ENCODE measurements at places on chromosomes 2 and 18. TPM values are rescaled to one million over a fixed set of nuclear protein-coding genes. Genes with fewer than 3 reads are reported as not detected.

SERPINB11 gene
- not detected for total RNA-seq

IL1RN gene
- not detected for total RNA-seq

FZD7 gene
- total RNA-seq: 404 TPM

PPP1R7 gene
- 48.2 TPM for total RNA-seq

ALLC gene
- total RNA-seq: not detected

ST8SIA5 gene
- 4.8 TPM for total RNA-seq

SKOR2 gene
- not detected for total RNA-seq

GALNT14 gene
- total RNA-seq: 10.4 TPM

- H3K27ac ChIP-seq: no peak overlapping the region
- no peak overlapping the region for H3K4me3 ChIP-seq
- no peaks in the 10 kb centered on the region for H3K4me1 ChIP-seq
- DNase-seq: no peak
Observed at GRCh38 chr18:44198612-44199284, 481.9 kb upstream of the SETBP1 start.

- no peaks in the 10 kb centered on the region for H3K27me3 ChIP-seq
- no peak overlapping the region for H3K27ac ChIP-seq
- no peaks in the 10 kb centered on the region for H3K36me3 ChIP-seq
- no peak overlapping the region for H3K4me3 ChIP-seq
- H3K4me1 ChIP-seq: peaks cover 13% of the 10 kb centered on the region
Observed at GRCh38 chr2:173150087-173150486, 74.4 kb downstream of the MAP3K20 start.

GRCh38 chr18:2997846-2998564, 14.9 kb downstream of the LPIN2 start:
- H3K27ac ChIP-seq: peak overlapping the region; percentile 75
- H3K27me3 ChIP-seq: no peaks in the 10 kb centered on the region
- H3K36me3 ChIP-seq: no peaks in the 10 kb centered on the region
- peaks cover 22% of the 10 kb centered on the region for H3K4me1 ChIP-seq

DNA sequence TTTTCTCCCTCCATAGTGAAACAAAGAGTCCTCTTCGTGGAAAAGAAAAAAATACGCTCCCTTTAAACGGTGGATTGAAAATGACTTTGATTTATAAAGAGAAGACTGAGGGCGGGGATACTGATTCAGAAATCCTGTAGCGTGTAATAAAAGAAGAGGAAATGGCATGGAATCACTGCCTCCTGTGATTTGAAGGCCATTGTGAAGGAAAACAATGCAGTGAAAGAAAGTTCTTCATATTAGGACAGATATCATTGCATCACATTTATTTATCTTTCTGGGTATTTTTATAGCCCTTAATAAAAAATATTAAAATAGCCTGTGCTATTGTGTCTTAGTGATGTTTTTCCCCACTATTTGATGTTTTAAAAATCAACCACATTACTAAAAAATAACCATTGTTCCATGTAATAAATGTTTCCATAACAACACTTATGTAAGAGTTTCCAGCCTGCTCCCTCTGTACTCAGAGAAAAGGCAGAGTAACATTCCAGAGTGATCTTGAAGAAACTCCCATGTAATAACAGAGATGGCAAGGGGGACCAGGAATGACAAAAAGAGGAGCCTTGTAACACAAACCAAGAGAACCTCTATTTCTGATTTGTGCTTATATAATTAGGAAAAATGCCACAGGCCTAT, 8.0 kb downstream of the MRPL33 start:
- no peak overlapping the region for H3K27ac ChIP-seq
- H3K4me3 ChIP-seq: no peak overlapping the region
- H3K27me3 ChIP-seq: no peaks in the 10 kb centered on the region
- no peak for DNase-seq

- peak; percentile 37 for DNase-seq
- no peaks in the 10 kb centered on the region for H3K27me3 ChIP-seq
- no peak overlapping the region for H3K27ac ChIP-seq
Observed at GRCh38 chr18:41320100-41320499, 634.9 kb upstream of the PIK3C3 start.

DNA sequence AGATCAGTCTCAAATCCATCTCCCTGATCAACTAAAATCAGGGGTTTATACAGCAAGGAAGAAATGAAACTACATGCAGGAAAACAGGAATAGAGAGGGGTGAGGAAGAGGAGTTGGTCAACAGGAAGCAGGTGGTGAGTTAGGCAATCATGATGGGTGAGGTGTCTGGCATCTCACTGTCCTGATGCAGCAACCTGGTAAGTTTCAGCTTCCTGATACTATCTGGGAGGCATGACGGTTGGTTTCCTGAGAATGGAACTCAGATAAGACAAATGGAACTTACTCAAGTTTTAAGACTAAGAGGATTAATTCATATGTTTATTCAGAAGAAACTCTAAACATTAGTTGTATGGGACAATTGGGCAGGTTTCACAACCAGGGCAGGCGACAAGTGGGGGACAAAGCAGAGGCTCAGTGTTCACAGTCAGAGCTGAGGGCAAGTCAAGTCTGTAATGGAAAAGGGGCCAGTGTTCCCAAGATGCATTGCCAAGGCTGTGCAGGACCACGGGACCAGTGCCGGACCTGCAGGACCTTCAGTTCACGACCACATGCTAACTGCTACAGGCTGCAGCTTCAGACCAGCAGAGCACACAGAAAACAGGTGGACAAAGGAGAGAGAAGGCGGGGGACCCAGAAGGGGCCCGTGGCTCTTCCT, 17.7 kb upstream of the GALM start:
- H3K27ac ChIP-seq: no peak overlapping the region
- H3K4me3 ChIP-seq: no peak overlapping the region
- H3K27me3 ChIP-seq: no peaks in the 10 kb centered on the region
- no peak for DNase-seq

GRCh38 chr2:88187038-88187676, 17.0 kb downstream of the THNSL2 start:
- no peaks in the 10 kb centered on the region for H3K36me3 ChIP-seq
- H3K4me1 ChIP-seq: peaks cover 5% of the 10 kb centered on the region
- DNase-seq: peak; percentile 96

DNA sequence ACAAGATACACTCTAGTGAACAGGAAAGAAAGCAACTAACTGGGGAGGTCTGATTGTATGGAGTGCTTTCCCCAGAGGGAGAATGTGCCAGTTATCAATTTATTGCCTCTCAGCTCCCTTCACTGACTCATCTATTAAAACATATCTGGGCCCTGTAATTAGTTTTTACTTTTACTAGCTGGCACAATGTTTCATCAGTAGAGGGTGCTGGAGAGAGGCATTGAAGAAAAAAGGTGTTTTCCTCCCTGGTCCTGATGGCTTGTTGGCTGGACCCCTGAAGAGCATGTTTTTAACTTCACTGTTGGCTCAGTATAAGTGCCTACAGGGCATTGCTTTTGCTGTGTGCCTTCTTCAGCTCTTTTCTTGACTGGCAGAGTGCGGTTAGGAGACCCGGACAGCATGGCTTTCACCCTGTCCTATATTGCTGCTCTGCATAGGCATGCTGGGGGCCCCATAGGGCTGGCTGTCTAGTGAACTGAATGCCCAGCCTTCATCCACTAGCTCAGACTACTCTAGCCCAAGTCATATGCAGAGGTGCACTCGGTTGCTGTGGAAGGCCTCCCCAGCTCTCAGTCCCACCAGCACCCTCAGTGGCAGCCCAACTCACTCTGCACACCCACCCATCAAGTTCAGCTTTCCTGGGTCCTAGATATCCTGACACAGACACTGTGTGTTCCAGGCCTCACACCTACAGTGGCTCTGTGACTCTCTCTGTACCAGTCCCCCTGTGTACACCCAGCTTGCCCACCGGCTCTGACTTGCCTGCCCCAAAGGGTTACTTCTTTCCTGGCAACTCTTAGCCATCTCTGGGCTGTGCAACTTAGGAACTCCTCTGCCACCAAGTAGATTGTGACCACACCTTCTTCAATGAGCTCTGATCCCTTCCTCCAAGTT, 62.3 kb upstream of the ACYP2 start:
- H3K4me3 ChIP-seq: no peak overlapping the region
- H3K27me3 ChIP-seq: no peaks in the 10 kb centered on the region
- no peaks in the 10 kb centered on the region for H3K36me3 ChIP-seq
- no peaks in the 10 kb centered on the region for H3K4me1 ChIP-seq
- peak; percentile 63 for DNase-seq

- H3K4me3 ChIP-seq: no peak overlapping the region
- H3K4me1 ChIP-seq: peaks cover 20% of the 10 kb centered on the region
- H3K27me3 ChIP-seq: no peaks in the 10 kb centered on the region
- DNase-seq: no peak
- H3K36me3 ChIP-seq: no peaks in the 10 kb centered on the region
Observed at GRCh38 chr2:221716426-221717303, 144.6 kb upstream of the EPHA4 start.

GRCh38 chr2:43317194-43317593, 90.8 kb upstream of the ZFP36L2 start:
- no peaks in the 10 kb centered on the region for H3K36me3 ChIP-seq
- H3K27ac ChIP-seq: no peak overlapping the region
- no peak overlapping the region for H3K4me3 ChIP-seq
- no peak for DNase-seq
- H3K4me1 ChIP-seq: no peaks in the 10 kb centered on the region
- no peaks in the 10 kb centered on the region for H3K27me3 ChIP-seq

DNA sequence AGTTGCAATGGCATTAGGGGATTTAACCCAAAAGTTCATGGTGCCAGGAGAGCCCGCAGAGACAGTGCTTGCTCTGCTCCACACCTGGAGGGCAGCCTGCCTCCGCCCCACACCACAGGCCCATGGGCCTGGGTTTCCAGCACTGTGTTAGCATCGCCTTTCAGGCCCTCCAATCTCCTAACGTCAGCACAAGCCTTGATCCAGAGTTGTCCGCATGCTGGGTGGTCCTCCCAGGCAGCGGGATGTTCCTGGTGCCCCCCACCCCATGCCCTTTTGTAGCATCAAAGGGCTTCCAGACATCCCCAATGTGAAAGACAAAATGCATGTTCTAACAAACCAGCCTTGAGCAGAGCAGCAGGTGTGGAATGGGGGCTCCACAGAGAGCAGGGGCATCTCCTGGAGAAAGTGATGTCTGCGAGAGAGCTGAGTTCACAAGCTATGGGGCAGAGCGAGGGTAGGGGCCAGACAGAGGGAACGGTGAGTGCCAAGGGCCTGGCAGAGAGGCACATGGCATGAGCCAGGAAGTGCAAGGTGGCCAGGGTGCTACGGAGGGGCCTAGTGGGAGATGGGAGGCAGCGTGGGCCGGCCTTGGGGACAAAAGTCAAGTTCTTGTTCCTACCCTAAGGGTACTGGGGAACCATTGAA, 119.2 kb downstream of the CYP26B1 start:
- H3K4me3 ChIP-seq: no peak overlapping the region
- DNase-seq: no peak
- H3K27ac ChIP-seq: no peak overlapping the region
- no peaks in the 10 kb centered on the region for H3K27me3 ChIP-seq

GRCh38 chr2:136628490-136628889, 136.9 kb upstream of the THSD7B start:
- peaks cover 4% of the 10 kb centered on the region for H3K4me1 ChIP-seq
- no peaks in the 10 kb centered on the region for H3K36me3 ChIP-seq
- no peak for DNase-seq
- H3K27me3 ChIP-seq: no peaks in the 10 kb centered on the region
- no peak overlapping the region for H3K27ac ChIP-seq

GRCh38 chr2:152284398-152284797, 50.6 kb upstream of the FMNL2 start:
- H3K4me3 ChIP-seq: no peak overlapping the region
- no peaks in the 10 kb centered on the region for H3K4me1 ChIP-seq
- H3K36me3 ChIP-seq: no peaks in the 10 kb centered on the region
- no peak for DNase-seq
- no peaks in the 10 kb centered on the region for H3K27me3 ChIP-seq

GRCh38 chr2:221334481-221335218, 237.5 kb downstream of the EPHA4 start:
- peaks cover 4% of the 10 kb centered on the region for H3K36me3 ChIP-seq
- H3K27me3 ChIP-seq: no peaks in the 10 kb centered on the region
- H3K4me1 ChIP-seq: no peaks in the 10 kb centered on the region
- H3K27ac ChIP-seq: no peak overlapping the region
- H3K4me3 ChIP-seq: no peak overlapping the region

- DNase-seq: no peak
- no peak overlapping the region for H3K27ac ChIP-seq
- peaks cover 10% of the 10 kb centered on the region for H3K27me3 ChIP-seq
- no peak overlapping the region for H3K4me3 ChIP-seq
- H3K36me3 ChIP-seq: no peaks in the 10 kb centered on the region
Observed at GRCh38 chr2:197799068-197799467, 5.3 kb upstream of the PLCL1 start.

Data from GM23338 (cell line).